Kidney epithelial cell (primary cell): ENCODE measurements at places on chromosomes 2 and 18. TPM values are rescaled to one million over a fixed set of nuclear protein-coding genes. Genes with fewer than 3 reads are reported as not detected.

DNA sequence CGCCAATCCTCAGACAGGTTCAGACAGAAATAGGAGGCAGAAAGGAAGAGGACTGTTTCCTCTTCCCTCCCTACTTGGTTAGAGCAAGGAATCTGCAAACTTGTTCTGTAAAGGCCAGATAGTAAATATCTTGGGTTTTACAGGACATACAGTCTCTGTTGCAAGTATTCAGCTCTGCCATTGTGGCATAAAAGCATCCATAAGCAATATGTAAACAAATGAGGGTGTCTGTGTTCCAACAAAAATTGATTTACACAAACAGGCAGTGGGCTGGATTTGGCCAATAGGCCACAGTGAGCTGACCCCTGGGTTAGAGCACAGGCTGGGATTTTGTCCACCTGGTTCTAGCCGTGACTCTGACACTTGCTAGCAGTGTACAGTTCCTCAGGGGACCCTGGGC lies 89.4 kb downstream of the NRP2 start:
- no peak for DNase-seq

- DNase-seq: no peak
Observed at GRCh38 chr2:121872651-121873050, 117.2 kb downstream of the TSN start.

- DNase-seq: no peak
Observed at GRCh38 chr2:53505826-53506225, 261.8 kb upstream of the CHAC2 start.

DNA sequence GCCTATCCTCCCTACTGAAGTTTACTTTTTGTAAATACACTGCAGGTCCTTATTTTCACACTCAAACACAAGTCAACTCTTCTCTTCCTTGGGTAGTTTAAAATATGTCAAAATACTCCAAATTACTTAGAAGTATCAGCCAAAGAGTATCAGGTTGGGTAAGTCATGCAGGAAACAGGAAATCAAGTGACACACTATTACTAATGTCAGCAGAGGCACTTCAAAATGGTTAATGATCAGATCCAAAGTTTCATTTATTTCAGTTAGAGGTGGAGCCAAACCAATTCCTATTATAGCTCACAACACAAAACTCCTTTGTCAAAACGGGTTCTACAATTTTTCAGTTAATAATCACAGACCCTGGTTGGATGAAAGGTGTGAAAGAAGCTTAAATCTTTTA lies 54.2 kb downstream of the DLGAP1 start:
- no peak for DNase-seq

DNA sequence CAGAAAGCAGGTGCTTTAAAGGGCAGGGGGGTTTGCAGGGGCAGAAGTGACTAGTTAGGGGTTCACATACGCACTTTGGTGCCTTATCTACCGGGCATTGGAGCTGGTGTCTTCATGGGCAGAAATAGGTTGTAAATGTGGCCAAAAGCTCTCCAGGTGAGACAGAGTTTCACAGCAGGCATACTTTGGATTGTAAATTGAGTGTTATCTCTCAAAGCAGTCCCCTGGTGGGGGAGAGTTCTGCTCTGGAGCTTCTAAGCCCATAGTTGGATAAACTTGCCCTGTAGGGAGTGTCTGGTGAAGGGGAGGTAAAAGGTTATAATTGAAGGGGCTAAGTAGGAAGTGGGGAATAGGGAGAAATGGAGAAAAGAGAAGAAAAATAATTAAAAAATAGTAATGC lies 43.1 kb downstream of the COL4A3 start:
- no peak for DNase-seq

Gene AGBL5
- total RNA-seq: 28.6 and 32.0 TPM in 2 replicates

Gene CCDC85A
- 0.27 and 0.29 TPM in 2 replicates for total RNA-seq
